Stimulated activated CD8-positive, alpha-beta memory T cell treated with anti-CD3 and anti-CD28 coated beads, Interleukin-4, amount 100 ng/mL, for 1 hour (primary cell): ENCODE measurements at places on chromosomes 5 and 9.

DNA sequence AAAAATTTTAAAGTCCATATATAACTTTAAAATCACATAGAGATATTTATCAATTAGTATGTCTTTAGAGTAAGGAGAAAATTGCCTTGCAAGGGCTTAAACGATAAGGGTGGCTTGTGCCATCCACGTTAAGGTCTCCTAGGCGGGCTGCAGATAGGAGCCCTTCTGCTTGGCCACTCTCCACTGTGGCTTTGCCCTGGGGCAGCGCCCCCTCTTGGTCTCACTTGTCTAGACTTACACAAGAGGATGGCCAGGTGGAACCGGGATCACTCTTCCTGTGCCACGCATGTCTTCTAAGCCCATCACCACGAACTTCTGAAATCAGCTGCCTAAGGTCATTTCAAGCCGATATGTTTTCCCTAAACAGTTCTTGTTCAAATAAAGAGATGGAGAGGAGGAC is 2.9 kb downstream of the FPGS start:
- no peak for DNase-seq

- DNase-seq, result no peak
These were observed 794.9 kb upstream of the ARRDC3 start for GRCh38 chr5:92177926-92178487.

- no peak for DNase-seq
These were observed 10.9 kb downstream of the SEMA5A start for GRCh38 chr5:9534881-9535517.

DNA sequence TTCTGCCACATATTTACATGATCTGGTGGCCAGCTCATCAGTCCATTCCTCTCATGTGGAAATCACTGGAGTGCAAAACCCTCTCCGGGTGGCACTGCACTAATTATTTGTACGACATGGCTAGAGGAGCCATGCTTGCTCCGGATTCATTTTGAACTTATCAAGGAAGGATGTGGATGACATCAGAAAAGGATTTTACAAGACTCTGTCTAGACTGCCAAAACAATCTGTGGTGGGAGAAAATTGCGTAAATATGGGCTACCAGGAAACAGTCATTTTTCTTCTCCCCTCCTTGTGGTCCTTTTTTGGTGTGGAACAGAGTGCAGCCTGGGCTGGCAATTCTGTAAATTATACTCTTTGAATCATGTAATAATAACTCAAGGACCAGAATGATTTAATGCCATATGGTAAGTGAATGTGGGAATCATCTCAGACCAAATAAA is 123.4 kb upstream of the IFNE start:
- DNase-seq, result no peak

DNA sequence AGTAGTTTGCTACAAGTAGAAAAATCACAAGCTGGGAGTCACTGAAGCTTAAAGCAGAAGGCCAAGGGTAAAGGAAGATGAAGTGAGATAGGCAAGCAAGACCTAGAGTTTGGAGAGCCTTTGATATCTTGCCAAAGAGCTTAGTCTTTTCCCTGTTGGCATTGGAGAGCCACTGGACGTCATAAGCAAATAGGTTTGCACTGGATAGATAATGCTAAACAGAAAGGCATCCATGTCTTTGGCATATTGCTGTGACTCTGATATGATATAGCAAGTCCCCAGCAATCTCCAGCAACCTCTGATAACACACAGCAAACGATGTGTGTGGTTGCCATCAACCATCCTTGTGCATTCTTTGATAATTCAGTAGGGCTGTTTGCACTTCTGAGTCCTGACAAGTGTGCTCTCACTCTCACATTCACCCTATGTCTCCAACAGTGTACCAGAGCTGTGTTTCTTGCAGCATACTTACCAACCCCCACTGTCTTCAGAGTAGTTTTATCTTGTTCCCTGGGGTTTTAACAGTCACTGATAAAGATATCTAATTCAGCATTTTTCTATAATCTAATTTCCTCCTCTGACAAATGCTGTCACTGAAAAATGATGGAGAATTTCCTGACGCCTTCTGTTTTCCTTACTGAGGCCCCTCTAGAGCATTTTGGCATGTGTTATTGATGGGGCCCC is 16.9 kb upstream of the FREM1 start:
- no peak for DNase-seq

DNA sequence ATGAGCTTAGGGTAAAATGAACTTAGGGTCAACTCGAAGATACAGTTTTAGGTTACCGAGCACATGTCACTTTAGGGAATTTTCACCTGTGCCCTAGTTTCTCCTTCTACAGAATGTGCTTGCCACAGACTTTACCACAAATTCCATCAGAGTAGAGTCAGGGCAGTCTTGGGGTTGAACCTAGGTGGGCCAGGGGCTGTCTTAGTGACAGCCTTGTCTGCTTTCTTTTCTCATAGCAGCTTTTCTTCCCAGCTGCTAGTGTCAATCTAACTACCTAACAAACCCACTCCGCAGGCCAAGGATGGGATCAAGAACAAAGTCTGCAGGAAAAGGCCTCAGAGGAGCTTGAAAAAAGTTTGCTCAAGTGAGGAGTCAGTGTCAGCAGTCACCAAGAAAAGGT is 458.1 kb upstream of the CDH18 start:
- DNase-seq, result no peak

- no peak for DNase-seq
These were observed 551.6 kb downstream of the PRDM9 start for GRCh38 chr5:24059006-24059405.

DNA sequence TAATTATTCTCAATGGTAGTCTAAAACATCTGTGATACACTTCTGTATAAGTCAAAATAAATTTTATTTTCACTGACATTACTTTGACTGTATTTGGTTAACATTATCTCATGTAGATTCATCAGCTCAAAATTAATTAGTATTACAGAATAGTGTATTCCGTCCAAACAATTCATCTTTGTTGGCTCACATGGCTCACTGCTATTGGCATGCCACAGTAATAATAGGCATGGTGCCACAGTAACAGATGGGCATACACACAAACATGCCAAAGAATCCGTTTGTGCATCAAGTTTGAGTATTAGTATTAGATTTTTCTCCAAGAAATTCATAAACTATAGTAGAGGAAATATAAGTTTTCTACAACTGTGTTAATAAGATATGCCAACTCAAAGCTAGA is 14.2 kb downstream of the AP3B1 start:
- no peak for DNase-seq

- no peak for DNase-seq
These were observed 11.0 kb downstream of the SPINK14 start for GRCh38 chr5:148179234-148179824.

GRCh38 chr5:133297293-133297692 is 245.5 kb downstream of the HSPA4 start:
- no peak for DNase-seq

DNA sequence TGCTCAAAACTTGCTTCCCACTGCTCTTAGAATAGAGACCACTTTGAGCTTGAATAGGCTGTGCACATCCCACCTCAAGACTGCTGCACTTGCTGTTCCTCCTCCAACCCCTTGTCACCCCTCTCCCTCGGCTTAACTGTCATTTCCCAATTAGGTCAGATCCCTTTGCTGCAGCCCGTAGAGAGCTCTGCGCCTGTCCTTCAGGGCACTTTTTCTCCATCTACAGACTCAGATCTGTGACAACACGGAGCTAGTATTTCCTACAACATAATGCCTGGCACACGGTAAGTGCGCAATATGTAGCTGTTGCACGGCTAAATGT is 485 bp upstream of the HABP4 start:
- DNase-seq, result no peak

DNA sequence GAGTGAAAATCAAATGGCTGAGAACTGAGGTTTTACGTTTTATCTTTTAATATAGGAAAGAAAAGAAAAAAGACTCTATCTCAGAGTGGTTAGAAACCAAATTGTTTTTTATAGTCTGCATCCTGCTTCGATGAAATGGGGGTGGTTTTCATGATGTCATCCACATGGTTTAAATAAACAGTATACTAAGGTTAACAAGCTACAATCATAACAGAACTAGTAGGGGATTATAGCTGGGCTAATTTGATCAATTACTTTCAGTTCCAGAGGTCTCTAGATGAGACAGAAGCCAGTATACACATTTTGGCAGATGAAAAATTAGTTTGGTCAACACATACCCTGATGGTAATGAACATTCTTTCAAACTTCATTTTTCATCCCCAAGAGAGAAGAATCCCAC is 106.3 kb upstream of the SNX2 start:
- DNase-seq, result no peak

DNA sequence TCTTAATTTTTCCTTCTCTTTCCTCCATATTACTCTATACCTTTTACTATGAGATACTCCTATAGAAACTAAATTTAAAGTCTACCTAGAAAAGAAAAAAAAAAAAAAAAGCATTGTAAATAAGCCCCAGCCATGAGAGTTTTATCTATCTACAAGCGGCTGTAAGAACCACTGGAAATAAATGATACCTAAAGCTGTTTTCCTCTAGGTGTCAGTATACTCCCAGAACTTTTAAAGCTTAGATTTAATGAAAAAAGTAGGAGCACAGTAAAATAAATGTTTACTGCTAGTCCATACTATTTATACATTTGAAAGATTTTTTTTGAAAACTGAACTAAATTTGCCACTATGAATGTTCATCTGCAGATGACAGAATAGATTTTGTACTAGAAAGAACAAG is 26.2 kb downstream of the TYRP1 start:
- DNase-seq, result no peak

DNA sequence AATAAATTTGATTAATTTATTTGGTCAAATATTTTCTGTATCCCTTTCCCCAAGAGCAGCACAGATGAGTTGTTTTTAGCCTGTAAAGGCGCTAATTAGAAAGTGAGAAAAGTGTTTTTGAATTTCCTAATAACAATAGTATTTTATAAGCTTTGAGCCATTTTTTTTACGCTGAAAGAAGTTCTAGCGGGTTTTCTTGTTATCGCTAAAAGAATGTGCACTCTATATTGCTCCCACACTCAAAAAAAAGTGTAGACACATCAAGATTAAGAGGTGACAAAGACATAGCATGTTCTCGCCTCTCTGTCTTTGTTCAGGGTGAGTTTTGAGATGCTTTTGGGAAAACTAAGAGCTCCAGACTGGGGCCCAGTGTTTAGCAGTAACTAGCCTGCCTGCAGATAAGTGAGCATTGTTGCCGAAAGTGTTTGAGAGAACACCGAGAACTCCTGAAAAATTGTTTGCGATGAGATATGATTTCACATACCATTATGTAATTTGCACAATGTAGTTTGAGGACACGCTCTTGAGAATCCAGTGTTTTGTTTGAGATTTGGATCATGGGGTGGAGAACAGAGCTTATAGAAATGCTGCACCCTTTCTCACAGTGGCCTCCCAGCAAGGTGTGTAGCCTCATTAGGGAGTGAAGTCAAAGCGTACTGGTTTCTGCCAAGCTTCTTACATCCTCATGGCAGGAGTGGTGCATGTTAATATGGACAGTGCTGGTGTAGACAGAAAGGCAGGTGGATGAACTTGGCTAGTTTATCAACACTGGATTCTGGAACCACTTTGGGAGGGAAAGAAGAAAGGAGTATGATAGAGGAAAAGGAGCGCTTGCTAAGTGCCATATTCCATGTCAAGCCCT is 1.5 kb downstream of the F2R start:
- no peak for DNase-seq

DNA sequence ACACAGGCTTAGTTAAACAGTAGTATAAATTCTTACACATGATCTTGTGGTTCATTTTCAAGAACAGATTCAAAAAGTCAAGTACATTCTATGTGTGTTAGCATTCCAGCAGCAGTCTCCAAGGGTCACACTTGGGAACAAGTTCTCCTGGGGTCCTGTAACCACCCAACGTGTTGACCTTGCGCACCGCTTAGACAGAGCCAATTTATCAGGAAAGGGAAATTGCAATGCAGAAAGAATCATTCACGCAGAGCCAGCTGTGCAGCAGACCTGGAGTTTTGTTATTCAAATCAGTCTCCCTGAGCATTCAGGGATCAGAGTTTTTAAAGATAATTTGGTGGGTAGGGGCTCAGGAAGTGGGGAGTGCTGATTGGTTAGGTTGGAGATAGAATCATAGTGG is 8.5 kb upstream of the RXFP3 start:
- no peak for DNase-seq

GRCh38 chr5:147360816-147361215 is 126.0 kb downstream of the STK32A start:
- no peak for DNase-seq

GRCh38 chr9:38016375-38017135 is 52.5 kb downstream of the SHB start:
- no peak for DNase-seq

GRCh38 chr5:136213919-136214493 is 21.0 kb upstream of the SMIM32 start:
- no peak for DNase-seq

- no peak for DNase-seq
These were observed 18.3 kb upstream of the IL9 start for GRCh38 chr5:135913713-135914626.

DNA sequence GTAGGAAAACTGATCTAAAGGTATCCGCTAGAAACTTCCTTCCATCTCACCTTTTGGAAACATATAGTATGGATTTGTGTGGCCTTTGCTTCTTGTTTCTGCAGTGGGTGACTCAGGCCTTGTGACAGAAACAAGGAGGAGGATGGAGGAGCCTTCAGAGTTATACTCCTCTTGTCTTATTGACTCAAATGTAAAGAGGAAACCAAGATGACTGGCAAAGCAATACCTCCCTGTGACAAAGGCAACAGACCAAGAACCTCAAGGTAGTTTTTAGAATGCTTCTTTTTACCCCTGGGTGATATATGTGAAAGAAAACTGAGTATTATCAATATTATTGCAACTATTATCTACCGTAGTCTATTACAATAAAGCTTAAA is 123.3 kb upstream of the SLIT3 start:
- no peak for DNase-seq

DNA sequence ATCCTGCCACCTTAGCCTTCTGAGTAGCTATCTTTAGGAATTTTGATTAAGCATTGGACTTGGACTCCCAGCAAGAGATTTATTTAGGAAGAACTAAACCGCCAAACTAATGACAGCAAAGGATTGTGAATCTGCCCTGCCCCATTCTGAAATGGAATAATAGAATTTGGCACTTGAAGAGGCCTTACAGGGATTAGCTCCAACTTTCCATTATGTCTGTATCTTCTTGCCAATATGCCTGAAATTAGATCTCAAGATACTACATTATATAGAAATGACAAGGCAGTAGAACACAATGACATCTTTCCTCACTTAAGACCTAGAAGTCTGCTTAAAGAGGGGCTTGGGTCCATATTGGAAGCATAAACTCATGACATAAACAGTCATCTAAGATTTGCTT is 77.0 kb upstream of the DPYSL3 start:
- no peak for DNase-seq

GRCh38 chr9:117046666-117047327 is 359.7 kb downstream of the TRIM32 start:
- no peak for DNase-seq

DNA sequence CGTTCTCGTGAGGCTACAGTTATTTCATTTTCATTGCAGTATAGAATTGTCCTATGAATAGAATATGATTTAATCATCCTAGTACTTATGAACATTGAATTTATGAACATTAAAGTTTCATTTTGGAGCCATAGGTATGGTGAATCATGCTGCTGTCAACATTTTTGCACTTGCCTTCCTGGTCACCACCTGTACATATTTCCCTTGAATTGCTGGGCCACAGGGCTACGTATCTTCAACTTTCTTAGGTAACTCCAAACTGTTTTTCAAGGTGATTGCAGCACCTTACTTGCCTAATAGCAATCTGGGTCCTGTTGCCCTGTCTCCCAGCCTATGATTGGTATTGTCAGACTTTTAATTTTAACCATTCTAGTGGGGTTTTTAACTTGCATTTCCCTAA is 6.5 kb upstream of the RNF145 start:
- DNase-seq, result no peak

GRCh38 chr9:130143279-130143893 is 28.8 kb upstream of the NCS1 start:
- DNase-seq, result no peak
